ENCODE measurements at places on chromosomes 2 and 18.

DNA sequence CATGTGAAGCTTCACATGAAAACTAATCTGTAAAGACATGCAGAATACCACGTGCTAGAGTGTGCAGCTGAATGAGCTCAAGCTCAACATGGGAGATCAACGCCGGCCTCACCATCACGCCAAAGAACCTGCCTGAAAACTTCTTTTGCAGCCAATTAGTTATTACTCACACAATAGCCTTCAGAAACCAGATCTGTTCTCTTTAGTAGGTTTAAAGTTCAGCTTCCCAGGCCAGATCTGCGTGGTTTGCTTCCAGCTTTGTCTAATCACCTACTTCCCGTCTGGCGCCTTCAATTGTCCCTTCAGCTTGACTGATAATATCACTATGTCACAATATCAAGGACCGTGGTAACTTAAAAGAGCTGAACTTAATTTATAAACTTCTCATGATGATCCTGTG is 68.0 kb upstream of the ZNF236 start:
- no peak for DNase-seq

DNA sequence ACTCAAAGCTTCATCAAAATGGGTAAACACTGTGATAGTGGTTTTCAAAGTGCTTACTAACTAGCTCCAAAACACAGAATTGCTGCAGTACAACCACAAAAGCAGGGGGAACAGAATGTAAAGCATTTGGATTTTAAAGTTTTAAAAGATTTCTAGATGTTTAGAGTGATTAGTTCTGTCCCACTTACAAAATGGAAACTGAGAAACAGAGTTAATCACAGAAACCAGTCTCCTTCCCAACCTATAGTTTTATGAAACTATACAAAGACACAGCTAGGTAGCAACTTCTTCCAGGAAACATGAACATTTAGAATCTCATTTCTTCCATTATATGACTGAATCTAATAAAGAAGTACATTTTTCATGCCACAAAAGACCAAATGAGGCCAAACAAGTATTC is 73.8 kb upstream of the HNRNPA3 start:
- DNase-seq, result no peak

DNA sequence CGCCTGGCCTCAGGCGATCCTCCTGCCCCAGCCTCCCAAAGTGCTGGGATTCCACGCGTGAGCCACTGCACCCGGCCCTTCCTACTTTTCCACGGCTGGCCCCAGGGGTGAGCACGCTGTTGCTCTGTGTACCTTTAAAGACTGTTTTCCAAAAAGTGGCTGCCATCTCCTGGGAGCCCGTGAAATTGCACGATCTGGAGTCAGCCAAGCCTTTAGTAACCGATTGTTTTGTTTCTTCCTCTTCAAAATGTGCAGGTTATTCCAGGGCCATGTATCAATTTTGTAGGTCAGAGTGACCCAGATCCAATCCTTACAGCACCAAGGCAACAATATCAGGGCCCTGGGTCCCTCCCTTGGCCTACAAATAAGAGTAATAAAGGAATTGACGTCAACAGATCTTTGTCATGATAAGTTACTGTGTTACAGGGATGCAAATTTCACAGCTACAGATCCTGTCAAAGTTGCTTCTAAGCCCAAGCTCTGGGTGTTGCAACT is 135.6 kb upstream of the ZNF236 start:
- no peak for DNase-seq

DNA sequence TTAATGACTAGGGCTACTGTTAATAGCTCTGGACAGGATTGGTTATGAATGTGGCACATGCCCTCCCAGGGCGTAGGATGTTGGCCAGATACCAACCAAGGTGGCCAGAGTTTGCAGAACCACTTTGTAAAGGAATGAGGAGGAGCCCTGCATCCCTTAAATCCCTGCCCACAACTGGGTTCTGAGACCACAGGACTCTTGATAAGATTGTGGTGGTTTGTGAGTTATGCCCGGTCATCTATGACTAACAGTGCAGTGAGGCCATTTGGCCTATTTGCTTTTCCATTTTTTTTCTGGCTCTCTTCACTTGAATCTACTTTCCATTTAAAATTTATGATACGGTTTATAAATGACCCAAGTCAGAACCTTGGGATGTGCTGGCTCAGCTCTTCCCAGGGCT is 294.5 kb downstream of the PRKCE start:
- no peak for DNase-seq

GRCh38 chr2:238496756-238497609 is 70.3 kb downstream of the ASB1 start:
- no peak for DNase-seq

DNA sequence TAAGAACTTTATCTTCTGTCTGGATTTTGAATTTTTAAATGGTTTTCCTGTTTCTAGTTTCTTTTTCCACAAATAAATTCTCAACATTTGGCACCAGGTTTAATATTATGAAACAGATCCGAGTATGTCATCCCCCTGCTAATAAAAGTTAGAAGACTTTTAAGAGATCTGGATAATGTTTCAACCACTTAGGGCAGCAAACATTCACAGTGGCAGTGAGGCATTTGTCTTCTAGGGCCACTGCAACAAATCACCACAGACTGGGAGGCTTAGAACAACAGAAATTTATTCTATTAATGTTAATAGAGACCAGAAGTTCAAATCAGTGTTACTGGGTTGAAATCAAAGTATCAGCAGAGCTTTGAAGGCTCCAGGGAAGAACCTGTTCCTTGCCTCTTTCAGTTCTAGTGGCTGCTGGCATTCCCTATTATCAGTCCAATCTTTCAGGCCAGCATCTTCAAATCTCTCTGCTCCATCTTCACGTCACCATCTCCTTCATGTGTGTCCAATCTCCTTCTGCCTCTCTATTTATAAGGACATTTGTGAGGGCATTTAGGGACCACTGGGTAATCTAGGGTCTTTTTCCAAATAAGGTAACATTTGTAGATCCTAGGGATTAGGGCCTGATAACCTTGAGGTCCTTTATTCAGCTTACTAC is 23.4 kb downstream of the ACSL3 start:
- DNase-seq, result no peak

GRCh38 chr2:186164325-186164724 is 321.7 kb upstream of the ZC3H15 start:
- DNase-seq, result no peak

DNA sequence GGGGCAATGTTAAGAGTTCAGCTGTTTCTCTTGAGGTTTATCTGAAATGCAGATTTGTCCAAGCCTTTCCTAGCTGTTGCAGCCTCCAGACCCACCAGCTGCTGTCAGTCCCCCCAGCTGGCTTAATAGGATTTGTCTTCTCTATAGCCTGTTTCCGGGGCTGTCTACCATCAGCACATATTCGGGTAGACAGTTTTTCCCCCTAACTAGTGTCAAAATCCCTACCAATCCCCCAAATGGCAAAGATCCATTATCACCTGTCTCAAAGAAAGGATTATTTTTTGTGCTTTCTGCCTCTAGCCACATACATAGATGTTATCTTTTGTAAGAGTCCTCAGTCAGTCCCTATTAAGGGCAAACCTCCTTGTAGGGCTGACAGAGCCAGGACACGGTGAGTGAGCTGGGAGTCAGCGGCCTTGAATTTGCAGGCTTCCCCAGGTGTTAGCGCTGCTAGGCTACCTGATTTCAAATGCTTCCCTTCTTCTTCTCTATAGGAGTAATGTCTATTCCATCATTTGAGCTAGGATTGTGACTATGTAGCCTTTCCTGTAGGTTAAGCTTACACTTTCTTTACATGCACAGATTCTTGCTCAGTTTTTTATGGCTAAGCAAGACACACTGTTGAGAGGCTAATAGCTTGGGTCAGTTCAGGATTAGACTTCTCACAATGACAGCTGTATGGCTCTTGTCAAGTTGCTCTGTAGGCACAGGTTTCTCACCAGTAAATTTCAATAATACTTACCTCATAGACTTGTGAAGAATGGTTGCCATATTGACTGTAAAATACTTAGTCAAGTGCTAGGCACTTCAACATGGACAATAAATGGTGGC is 171.1 kb upstream of the UNC80 start:
- no peak for DNase-seq

DNA sequence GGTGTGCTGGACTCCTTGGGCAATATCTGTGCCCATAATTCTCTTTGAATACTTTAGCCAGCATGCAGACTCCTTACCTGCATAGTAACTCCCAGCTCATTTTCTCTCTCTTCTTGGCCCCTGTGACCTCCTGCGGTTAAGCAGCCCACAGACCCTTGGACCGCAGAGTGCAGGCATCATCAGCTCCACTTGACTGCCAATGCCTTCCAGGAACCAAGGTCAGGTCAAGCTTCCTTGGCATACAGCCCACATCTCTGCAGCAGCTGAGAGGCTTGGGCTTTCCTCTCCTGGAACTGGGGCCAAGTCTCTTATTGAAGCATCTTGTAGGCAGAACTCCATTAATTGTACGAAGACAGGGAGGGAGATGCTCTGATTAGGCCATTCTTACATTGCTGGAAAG is 130.1 kb upstream of the PIEZO2 start:
- no peak for DNase-seq

DNA sequence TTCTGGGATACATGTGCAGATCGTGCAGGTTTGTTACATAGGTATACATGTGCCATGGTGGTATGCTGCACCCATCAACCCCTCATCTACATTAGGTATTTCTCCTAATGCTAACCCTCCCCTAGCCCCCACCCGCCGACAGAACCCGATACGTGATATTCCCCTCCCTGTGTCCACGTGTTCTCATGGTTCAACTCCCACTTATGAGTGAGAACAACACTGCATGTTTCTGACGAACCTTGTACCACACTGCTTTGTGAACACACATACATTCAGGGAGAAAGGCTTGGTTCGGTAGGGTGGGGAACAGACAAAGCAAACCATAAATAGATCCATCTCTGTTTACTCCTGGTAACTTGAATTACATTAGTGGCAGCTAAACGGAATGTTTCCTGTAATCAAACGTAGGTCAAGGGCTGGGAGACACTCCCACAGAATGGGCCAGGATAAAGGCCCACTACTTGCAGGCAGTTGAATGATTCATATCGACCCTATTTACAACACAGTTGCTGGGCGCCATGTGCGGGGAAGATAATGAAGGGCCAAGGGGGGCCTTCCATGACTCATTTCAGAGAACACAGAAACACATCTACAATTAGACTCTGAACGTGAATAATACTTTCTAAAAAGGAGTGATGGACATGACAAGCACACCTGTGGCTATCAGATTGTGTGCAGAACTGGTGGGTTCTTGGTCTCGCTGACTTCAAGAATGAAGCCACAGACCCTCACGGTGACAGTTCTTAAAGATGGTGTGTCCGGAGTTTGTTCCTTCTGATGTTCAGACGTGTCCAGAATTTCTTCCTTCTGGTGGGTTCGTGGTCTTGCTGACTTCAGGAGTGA is 56.8 kb upstream of the KIDINS220 start:
- DNase-seq, result no peak

- no peak for DNase-seq
These were observed 62.4 kb upstream of the SPATS2L start for GRCh38 chr2:200244111-200244510.

DNA sequence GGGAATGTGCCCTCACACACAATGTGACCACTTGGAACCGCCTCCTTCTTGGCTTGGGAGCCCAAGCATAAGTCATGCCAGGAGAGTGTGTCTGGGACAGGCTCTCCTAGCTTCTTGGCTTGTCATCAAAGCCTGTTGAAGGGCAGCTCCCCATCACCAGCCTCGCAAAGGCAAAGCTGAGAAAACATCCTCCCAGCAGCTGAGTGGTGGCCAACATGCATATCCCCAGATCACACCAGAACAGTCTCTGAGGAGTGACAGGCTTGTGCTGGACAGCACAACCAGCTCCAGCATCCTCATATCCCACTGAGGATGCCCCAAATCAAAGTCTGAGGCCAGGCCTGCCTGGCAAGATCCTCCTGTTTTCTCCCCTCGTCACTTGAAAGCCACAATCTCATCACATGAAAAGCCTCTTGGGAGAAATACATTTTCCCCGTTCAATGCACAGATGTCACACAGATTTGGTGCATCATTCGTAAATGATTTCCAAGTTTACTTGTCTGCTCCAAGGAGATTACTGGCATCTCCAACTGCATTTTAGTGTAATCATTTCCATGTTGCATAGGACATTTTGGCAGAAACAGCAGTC is 269.3 kb downstream of the TTC32 start:
- no peak for DNase-seq

DNA sequence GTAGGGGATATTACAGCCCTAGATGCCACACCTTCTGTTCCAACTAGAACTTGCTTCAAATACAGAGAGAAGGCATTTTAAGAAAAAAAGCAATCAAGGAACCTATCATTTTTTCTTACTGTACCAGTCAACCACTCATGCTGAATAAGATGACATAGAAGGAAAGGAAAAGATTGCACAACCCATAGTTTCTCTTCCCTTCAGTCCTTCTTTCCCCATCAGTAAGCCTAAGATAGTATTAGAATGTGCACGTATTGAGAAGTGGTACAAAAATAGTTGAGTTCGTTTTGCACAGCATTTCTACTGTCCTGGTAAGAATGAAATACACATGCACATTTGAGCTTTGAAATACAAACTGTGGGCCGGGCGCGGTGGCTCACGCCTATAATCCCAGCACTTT is 27.0 kb upstream of the HK2 start:
- DNase-seq, result no peak

- DNase-seq, result no peak
These were observed 11.5 kb upstream of the TRIB2 start for GRCh38 chr2:12705230-12705629.

- no peak for DNase-seq
These were observed 35.6 kb upstream of the SYT4 start for GRCh38 chr18:43312891-43313290.

DNA sequence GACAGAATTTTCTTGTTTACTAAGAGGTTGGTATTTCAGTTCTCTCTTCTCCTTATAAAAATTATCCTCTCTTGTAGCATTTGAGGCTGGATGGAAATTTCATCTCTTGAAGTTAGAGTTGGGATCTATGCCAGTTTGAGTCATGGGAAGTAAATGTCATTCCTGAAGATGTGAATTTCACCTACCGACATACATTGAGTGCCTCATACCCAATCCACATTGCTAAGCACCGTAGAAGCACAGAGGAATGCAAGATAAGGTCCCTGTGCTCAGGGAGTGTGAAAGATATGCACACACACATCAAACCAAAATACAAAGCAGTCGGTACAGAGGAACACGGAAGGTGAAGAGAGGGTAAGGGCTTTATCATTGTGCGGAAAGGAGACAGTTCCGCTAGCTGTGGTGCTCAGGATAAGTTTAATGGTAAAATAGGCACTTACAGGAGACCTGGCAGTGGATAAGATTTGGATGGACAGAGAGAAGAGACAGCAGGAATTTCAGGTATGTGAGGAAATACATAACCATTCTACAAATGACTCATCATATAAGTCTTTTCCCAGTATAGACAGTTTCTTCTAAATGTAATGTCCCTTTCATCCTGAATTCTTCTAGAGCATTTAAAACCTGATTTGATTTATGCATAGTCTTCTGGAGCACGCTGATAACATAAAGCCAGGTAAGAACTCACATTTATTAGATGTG is 205.3 kb upstream of the ST6GAL2 start:
- DNase-seq, result no peak

DNA sequence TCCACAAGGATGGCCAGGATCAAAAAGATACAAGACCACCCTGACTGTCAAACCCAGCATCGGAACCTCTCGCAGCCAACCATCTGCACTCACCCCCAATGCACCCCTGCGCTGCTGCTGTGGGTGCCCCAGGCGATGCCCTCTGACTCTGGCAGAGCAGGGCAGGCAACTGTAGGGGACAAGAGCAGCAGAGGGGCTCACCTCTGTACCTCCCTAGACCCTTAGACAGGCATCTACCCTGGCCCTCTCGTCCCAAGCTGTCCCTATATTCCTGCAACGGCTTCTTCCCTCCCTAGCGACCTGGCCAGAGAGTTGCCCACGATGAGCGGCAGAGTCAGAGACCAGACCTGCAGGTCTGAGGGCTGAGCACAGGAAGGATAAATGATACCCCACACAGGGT is 128.2 kb downstream of the HDAC4 start:
- no peak for DNase-seq

GRCh38 chr18:26553943-26554342 is 5.6 kb upstream of the KCTD1 start:
- no peak for DNase-seq
